ENCODE measurements at places on chromosomes 2 and 18.

GRCh38 chr2:174688079-174688478 lies 76.2 kb downstream of the CHRNA1 start:
- no peak for DNase-seq

DNA sequence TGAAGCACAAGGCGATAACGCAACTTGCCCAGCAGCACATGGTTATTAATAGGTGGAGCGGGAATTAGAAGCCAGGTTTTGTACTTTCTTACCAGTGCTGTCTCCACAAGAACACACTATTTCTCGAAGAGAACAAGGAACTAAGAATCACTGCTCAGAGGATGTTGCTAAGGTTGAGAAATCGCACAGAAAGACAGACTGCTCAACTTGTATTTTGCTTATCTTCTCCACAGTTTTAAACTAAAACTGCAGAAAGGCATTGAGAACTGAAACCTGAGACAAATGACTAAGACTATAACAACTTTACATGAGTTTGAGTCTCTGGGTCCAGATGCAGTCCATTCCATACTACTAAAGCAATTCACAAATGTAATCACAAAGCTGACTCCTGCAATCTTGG lies 6.2 kb downstream of the PRKD3 start:
- DNase-seq, result no peak

- DNase-seq, result no peak
Observed at GRCh38 chr2:229340086-229340760, 69.1 kb upstream of the PID1 start.

DNA sequence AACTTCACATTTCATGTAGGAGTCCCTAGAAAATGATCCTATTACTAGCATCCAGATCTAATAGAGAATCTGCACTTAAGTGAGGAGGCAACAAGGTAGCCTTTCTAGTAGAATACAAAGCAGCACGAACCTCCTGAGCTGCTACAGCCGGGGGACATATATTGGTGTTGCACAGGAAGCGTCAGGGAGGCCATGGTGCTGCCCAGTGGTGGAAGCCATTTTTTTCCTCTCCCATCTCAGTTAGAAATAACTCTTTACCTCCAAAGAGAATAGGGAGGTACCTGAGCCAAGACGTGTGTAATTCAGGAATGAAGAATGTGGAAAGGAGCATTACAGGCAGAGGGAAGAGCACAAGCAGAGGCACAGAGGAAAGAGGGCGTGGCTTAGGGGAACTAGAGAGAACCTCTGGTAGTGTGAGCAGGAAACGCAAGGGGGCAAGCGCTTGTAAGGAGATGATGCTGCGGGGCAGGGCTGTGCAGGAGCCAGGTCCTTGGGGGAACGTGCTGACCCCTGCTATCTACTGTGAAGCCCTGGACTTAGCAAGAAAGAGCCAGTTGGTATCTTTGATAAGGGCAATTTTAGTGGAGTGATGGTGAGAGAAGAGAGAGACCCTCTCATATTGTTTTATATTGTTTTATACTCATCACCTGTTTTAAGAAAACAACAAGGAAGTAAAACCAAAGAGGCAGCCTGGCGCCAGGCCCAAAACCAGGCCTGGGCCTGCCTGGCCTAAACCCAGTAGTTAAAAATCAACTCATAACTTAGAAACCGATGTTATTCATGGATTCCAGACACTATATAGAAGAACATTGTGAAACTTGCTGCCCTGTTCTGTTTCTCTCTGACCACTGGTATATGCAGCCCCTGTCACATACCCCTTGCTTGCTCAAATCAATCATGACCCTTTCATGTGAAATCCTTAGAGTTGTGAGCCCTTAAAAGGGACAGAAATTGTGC lies 50.0 kb upstream of the TTC39C start:
- DNase-seq, result no peak

- DNase-seq, result no peak
Observed at GRCh38 chr2:101729521-101730190, 32.1 kb downstream of the MAP4K4 start.

- DNase-seq, result no peak
Observed at GRCh38 chr2:195561116-195561921, 95.7 kb upstream of the SLC39A10 start.

DNA sequence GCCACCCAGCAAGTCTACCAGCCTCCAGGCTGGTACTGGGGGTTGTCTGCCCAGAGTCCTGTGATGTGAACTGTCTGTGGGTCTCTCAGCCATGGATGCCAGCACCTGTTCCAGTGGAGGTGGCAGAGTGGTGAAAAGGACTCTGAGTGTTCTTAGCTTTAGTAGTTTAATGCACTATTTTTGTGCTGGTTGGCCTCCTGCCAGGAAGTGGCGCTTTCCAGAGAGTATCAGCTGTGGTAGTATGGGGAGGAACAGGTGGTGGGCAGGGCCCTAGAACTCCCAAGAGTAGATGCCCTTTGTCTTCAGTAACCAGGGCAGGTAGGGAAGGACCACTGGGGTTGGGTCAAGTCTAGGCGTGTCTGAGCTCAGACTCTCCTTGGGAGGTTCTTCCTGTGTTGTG lies 356.7 kb downstream of the STK39 start:
- DNase-seq, result no peak

GRCh38 chr2:47303341-47304148 lies 99.4 kb upstream of the MSH2 start:
- no peak for DNase-seq

GRCh38 chr18:22871809-22872525 lies 61.2 kb upstream of the RBBP8 start:
- DNase-seq, result no peak

DNA sequence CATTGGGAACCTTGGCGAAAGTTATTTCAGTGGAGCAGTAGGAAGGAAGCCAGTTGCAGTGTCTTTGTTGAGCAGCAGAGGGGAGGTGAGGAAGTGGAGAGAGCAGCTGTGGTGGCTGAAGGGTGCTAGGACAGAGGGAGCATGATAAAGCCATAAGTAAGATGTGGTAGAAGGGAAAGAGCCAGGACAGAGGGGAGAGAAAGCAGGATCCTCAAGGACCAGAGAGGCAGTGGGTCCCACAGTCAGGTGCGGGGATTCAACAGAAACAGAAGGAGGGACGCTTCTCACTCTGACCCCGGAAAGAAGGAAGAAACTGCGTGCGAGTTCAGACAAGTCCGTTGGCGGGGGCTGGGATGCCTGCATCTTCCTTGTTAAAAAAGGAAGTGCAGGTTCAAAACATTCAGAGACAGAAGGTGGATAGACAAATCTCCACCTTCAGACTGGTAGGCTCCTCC lies at the start of gene CXCR2:
Gene CXCR2, plus strand, starts transcription at position 403 of the 455 bp plus-strand sequence. CDS start 8,774 bp downstream, outside the sequence.
- no peak for DNase-seq

DNA sequence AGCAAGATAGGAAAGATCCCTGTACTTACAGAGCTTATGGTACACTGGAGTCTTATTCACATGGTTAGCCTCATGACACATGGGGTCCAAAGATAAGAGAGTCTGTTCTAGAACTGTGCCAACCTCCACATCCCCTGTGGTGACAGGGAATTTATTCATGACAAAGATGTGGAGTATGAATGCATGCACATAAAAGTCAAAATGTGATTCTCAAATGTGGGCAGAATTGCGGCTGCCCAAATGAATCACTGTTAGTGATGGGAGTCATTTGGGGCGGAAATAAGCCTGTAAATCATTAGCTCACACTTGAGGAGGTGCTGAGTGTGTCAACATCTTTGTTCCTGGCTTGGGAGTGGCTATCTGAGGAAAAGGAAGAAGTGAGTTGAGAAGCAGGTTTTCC lies 560.6 kb downstream of the SLC4A3 start:
- no peak for DNase-seq

DNA sequence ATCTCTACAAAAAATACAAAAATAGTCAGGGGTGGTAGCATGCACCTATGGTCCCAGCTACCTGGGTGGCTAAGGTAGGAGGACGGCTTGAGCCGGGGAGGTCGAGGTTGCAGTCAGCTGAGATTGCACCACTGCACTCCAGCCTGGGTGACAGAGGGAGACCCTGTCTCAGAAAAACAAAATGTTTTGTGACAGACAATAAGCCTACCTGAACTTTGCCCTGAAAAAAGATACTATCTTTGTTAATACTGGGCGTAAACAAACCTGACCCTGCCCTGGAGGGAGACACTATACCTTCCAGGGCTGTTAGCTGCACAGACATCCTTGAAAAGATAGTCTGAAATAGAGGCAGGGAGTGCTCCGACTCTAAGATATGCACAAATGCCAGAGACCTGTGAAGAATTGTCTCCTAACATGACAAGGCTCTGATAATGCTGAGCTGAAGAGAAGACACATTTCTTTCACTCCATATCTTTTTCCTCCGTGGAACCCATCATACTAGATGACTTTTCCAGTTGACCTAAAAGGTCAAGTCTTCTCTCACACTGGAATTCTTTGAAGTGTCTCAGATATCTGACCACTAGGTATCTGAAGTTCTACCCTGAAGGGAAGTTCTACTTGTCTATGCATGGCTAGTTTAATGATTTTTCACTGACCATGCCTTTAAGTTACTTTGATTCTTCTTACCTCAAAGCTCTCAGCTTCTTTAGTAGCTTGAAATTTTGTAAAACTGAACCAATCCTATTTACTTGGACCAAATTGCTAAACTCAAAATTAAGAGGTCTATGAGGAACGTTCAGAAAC lies 20.9 kb upstream of the HK2 start:
- no peak for DNase-seq

DNA sequence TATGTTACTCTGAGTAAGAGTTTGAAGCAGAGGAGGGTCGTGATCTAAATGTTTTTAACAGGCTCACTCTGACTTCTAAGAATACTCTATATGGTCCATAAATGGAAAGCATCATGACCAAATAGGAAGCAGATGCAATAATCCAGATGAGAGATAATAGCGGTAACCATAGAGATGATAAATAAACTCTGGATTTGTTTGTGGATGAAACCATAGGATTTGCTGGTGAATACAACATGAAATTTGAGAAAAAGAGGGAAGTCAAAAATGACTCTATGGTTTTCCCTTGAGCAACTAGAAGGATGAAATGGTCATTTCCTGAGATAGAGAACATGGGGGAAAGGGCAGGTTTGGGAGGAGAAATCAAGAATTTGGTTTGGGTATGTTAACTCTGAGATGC lies 3.9 kb downstream of the HEATR5B start:
- no peak for DNase-seq

- DNase-seq, result peak; percentile 77
Observed at GRCh38 chr2:219352448-219353023, 20.0 kb upstream of the RESP18 start.

- DNase-seq, result peak; percentile 61
Observed at GRCh38 chr2:42568401-42569115, at the start of gene MTA3. Gene MTA3, plus strand, starts transcription at chr2:42568632. Its CDS starts 114 bp downstream, at chr2:42568746.

DNA sequence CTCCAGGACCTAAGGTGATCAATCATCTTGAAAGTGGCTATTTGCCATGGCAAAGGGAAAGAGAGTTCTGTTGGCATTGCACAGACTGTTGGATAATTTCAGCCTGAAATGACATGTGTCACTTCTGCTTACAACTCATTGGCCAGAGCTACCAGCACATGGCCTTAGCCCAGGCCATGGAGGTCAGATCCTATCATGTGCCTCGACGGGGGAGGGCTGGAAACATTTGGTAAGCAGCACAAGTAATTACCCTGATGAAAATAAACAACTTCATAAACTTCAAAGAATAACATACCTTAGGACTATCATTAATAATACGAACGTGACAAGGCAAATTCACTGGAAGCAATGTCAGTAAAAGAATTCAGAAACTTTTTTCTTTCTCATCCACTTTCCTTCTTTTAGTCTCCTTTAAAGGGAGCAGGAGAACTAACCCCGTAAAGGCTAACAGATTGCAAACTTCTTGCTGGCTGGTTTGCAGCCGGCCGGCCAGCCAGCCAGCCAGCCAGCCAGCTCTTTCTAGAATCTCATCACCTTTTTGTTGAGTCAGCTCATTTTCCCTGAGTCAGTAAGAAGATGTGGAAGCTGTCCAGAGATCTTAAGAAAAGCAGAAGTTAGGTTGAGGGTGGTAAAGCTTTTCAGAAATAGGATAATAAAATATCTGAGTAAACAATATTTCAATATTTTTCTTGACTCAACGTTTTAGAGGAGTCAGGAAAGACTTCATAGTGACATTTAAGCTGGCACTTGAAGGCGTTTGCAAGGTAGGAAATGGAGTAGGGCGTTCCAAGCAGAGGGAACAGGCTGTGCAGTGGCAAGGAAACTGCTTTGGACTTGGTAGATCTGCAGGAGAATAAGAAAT lies 31.9 kb downstream of the CNRIP1 start:
- DNase-seq, result no peak

DNA sequence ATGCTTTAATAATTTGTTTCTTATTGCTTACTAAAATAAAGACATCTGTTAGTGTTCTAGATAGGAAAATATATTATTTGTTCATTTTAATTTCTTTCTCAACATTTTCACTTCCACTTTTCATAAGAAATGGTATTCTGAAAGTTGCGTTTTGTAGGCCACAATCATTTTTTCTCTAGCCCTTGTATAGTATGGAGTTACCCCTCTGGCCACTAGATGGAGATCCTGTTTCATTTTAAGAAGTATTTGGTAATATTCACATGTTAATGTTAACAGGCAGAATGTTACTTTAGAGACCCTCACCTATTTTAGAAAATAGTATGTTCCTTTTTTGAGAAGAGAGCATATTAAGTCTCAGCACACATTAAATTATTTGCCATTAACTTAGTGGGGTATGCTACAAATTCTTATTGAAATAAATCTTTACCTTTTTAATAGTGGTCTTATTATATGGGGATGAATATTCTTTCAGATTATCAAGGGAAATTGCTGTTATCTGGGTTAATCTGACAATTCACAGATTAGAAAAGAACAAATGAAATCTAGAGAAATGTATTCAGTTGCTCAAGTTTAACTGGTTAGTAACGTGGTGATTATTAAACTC lies 73.9 kb upstream of the TTC27 start:
- no peak for DNase-seq

GRCh38 chr2:231717281-231718171 lies 9.2 kb downstream of the PTMA start:
- no peak for DNase-seq

GRCh38 chr2:7572450-7572849 lies 655.2 kb downstream of the RNF144A start:
- no peak for DNase-seq

DNA sequence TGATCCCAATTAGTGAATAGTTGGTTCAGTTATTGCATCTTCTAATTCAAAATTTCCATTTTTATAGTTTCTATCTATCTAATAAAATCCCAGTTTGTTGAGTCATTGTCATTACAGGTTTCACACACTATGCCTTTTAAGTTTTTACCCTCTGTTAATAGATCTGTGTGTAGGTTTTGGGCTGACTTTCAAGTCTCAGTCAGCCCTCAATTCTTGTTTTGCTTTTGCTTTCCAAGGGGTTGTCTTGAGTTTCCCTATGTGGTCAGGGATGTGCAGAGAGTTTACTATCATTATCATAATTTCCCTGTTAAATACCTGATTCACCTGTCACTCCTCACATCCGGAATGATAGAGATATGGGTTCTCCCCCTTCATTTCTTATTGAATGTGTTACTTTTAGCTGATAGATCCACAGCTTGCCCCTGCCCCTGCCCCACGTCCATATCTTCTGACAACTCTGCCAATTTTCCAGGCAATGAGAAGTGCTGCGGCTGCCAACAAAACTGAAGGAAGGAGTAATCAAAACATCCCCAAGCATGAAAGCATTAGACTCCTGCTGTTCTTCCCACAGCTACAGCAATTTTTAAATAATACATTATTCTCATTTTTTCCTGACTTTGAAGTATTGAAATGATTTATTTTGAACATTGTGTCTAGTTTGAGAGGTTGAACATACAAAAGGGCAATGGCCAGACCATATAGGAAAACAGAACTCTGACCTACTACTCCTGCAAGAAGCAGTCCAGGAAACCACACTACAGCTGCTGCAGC lies 1064.8 kb downstream of the SUCLG1 start:
- DNase-seq, result no peak

GRCh38 chr18:8843005-8843404 lies 137.6 kb downstream of the MTCL1 start:
- no peak for DNase-seq

- peak; percentile 29 for DNase-seq
Observed at GRCh38 chr18:49447810-49448745, 12.4 kb downstream of the DYM start.

GRCh38 chr18:11909591-11910026 lies 1.5 kb upstream of the MPPE1 start:
- no peak for DNase-seq

All from neural crest cell (in vitro differentiated cells).